ENCODE measurements at places on chromosomes 16 and 17. TPM values are rescaled to one million over a fixed set of nuclear protein-coding genes. Genes with fewer than 3 reads are reported as not detected.

DNA sequence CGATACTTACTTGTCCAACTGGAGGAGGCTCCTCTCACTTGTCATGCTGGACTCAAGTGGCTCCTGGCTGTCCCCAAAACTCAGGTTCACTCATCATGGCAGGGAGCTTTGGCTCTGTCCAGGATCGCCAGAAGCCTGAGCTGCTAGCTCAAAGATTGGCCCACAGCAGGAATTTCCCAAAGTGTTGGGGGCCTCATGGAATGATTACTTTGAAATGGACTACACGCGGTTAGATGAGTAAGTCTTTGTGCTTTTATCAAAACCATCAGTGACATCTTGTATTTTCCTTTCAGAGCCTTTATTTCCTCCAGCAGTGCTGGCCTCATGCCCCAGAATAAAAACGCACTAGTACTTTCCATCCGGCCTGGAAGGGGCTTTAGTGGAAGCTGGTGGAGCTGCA lies 29.2 kb upstream of the PHB1 start:
- no peak for DNase-seq

- no peak for DNase-seq
Observed at GRCh38 chr17:65551267-65552040, 10.0 kb downstream of the AXIN2 start.

GRCh38 chr16:86137359-86137758 lies 238.4 kb downstream of the IRF8 start:
- DNase-seq = no peak

Gene PRSS36
- 18.3 TPM for total RNA-seq
